ENCODE measurements at places on chromosomes 12 and 14. TPM values are rescaled to one million over a fixed set of nuclear protein-coding genes. Genes with fewer than 3 reads are reported as not detected.

The MUCL1 gene
- not detected for total RNA-seq

The TAS2R30 gene
- total RNA-seq = 2.2 TPM

The SDR9C7 gene
- not detected for total RNA-seq

DNA sequence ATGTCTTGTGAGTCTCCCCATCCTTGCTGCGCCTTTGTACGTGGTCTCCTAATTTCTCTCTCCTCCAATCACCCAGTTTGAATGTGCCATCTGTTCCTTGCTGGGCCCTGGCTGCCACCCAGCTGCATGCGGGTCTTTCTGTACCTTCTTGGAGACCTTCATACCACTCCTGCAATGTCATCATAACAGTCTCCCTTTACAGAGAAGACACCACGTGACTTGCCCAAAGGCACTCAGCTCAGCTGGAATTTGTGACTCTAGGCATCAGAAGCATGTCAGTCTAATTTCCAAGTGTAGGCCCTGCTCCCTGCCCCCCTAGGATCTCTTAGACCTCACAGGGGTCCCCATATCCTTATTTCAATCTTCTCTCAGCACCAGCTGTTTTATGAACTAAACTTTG, 284.2 kb downstream of the TTC8 start:
- no peak for DNase-seq

DNA sequence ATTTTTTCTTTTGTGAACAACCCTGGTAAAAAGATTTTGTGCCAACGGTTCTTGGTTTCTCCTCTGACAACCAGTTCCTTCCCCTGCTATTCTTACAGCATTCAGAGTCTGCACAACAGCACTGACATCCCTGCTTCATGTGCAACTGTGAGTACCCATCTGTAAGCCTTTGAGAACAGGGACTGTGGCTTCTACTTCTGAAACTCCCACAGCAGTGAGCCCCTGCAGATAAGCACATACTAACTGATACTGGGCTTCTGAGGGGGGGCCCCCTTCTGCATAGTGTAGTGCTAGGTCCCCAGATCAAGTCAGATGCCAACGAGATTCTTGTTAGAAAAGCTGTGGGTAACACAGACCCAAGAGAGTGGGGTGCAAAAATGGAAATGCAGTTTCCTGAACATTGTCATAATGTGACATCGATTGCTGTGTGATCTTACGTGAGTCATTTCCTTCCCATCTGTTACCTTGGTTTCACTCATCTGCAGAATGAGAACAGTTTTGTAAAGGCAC, 11.1 kb upstream of the NINJ2 start:
- DNase-seq = no peak

DNA sequence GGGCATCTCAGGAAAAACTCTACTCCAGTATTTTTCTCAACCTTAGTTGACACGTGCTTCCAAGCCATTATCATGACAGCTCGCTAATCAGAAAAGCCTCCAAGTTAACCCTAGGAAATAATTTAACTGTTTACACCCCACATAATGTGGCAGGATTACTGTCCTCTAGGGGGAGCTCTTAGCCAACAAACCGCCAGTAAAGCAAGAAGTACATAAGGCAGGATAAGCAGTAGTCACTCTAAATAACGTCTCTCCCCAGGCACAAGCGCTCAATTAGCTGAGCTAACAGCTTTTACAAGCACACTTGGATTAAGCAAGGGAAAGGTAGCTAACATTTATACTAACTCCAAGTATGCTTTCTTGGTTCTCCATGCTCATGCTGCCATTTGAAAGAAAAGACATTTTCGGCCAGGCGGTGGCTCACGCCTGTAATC, 22.8 kb downstream of the APOBEC1 start:
- no peak for DNase-seq

DNA sequence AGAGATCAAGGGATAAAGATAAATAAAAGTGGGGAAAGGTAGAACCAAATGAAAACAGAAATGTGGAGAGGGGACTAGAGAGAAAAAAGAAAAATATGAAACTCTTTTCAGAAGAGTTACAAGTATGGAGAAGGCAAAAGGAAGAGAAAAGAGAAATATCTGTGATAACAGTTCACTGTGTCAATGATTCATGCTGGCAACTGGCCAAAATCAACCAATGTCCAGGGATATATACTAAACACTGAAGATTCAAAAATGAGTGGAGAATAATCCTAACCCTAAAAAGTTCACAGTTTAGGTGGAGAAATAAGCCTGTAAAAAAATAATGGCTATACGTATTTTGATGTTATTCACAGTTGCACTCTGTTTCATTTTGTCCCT, 372.3 kb upstream of the KITLG start:
- peak; percentile 51 for DNase-seq

DNA sequence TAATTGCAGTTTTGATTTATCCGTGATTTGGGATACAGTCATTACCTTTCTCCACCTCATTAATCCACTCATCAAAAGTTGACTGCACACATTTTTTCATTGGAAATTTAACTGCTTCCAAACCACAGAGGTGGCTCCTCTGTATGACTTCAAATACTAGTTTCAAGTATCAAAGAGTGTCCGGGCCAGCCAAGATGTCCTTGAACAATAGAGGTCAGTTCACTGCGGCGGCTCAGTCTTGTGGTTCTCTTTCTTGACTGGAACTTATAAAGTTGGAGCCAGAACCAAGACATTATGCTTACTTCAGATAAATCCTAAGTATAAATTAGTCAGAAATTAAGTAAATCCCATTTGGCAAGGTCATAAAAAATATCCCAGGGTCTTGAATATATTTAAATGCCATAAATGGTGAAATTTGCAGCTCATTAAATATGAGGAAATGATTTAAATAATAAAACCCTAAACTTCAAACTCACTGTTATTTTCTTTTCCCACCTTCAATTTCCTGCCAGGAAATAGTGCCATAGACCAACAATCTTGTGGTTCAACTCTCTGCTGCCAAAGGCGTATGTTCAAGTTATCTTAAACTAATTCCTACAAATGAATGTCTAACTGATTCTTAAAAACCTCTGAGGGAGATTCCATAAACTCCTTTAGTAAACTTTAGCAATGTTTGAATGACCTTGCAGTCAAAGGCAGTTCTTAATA, 360.8 kb downstream of the AEBP2 start:
- no peak for DNase-seq

DNA sequence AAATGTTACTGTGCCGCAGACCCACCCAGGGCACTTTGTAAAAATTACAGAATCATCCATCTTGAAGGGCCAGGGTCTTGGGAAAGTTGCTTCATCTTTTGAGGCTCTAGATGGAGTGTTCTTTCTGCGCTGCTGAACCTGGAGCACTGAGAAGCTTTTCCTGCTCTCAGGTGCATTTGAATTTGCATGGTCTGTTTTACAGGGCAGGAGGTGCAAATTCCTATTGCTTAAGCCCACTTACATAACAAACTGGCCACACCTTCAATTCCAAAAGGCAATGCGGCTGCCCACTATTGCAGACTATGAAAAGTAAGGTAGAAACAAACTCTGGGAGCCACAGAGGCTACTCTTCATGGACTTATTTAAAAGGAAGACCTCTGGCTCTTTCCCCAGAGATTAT, 254.8 kb downstream of the CACNA1C start:
- no peak for DNase-seq

DNA sequence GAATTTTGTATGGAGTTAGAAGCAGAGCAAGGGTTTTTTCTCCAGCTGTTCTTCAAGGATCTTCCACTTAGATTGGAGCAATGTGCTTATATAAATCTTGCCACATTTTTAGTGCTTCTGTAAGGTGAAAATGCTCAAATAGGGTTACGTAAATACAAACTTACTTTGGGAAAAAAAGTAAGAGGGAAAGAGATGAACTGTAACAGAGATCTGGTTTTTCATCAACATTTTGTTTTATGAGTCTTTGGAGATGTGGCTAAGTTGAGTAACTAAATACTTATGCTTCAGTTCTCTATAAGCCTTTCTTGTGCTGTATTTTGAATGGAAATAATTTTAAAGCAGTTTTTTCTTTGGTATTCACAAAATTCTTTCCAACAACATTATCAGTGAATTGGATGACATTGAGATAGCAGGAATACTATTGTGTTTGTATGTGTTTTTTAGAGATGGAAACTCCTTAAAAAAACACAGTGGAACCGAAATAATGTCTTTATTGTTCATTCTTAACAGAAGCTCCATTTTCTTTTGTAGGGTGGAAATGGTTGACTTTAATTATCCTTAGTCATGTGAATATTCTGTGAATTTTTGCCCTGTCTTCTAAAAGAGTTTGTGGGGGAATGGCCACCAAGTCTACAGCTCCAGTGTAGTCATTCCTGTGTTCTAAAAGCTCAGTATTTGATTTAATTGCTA, 45.7 kb downstream of the NPAS3 start:
- DNase-seq = no peak
